Globus pallidus (tissue), 1 donor: ENCODE measurements at places on chromosomes 7 and 10.

- DNase-seq: no peak
These were observed 89.4 kb downstream of the SH3PXD2A start for GRCh38 chr10:103765981-103766380.

GRCh38 chr7:151780631-151781030 lies 96.3 kb downstream of the PRKAG2 start:
- no peak for DNase-seq

DNA sequence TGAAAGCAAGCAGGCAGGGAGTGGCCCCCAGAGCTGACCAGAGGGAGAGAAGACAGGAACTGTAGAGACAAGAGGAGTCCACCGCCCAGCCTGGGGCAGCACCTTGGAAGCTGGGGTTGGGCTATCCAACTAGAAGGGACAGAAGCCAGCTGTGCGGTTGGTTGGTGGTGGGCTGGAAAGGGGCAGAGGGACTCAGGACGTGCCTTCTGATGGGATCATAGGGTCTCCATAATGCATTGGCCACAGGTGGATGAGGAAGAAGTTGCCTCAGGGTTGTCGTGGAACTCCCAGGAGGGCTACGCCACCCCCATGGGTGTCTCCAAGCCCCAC lies 114.0 kb upstream of the RET start:
- no peak for DNase-seq

GRCh38 chr10:117997673-117998072 lies 49.1 kb downstream of the RAB11FIP2 start:
- DNase-seq: no peak

DNA sequence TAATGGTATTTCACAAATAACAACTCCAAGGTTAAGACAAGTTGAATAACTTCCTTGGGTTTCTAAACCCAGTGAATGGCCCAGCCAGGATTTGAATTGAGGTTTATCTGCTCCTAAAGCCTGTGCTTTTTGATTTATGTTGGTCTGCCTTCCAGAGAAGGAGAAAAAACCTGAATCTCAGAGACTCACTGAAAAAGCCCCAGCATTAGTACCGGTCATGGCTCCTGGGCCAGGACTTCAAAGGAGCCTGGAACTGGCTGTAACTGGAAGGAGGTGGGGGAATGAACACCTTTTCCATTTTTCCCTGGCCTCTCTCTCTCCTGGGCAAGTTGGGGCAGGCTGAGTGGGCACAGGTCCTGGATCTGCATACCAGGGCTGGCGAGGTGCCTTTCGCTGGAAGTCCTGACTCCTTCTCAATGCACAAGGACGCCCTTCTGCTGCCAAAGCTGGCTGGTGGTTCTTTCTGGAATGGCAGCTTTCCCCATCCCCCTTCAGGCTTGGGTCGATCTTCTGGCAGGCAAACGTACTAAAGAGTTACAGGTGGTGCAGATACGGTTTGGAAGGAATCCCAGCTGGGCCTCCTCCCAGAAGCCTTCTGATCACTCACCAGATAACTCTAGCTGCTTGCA lies 268.2 kb downstream of the PTEN start:
- no peak for DNase-seq

DNA sequence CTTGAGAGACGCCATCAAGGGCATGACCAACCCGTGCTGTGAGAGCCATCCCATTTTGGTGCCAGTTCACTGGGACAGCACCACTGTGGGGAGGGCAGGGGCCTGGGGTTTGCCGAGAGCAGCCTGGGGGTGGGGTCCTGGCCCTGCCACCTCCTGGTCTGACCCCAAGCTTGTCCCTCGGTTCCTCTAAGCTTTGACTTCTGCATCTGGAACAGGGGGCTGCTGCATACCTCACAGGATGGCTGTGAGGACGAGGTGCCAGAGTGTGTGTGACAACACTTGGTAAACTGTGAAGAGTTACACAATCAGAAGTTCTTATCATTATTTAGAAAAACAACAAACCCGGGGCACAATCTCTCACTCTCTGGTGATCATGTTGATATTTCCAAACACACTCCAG lies 89.9 kb downstream of the CRTAC1 start:
- DNase-seq: no peak

GRCh38 chr7:92563345-92563744 lies 26.8 kb downstream of the FAM133B start:
- no peak for DNase-seq

DNA sequence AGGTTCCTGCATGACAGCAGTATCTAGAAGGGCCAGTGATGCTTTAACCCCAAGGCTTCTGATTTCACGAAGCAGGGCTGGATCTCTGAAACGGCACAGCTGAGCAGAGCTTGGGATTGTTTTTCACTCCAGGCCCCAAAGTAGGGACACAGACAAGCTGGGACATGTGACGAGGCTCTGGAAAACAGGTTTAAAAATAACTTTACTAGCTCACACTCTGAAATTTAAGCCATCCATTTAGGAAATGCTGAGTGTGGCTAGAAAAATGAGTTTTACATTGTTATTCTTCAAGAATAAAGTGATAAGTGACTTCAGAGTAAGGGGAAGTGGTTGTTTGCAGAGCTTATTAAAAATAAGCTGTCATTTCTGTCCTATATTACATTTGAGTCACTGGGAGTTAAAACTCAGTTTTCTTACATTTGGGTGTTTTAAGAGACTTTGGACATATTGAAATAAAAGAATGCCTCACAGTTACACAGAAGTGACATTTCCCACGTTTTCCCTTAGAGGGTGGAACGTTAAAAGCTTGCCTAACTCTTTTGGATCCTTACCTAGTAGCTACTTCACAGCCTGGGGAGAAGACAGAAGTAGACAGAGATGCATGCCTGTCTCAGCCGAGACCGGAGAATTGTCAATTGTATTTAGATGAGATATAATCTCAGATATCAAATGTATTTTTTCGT lies 107.8 kb downstream of the GALNT17 start:
- DNase-seq: no peak

DNA sequence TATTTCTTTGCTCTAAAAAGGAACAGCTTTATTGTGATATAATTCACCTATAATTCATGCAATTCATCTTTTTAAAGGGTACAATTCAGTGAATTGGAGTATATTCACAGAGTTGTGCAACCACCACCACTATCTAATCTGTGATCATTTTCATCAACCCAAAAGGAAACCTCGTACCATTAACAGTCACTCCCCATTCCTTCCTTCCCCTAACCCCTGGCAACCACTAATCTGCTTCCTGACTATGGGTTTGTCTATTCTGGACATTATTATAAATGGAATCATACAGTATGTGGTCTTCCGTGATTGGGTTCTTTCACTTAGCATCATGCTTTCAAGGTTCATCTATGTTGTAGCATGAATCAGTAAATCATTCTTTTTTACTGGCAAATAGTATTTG lies 52.3 kb downstream of the MKI67 start:
- no peak for DNase-seq

DNA sequence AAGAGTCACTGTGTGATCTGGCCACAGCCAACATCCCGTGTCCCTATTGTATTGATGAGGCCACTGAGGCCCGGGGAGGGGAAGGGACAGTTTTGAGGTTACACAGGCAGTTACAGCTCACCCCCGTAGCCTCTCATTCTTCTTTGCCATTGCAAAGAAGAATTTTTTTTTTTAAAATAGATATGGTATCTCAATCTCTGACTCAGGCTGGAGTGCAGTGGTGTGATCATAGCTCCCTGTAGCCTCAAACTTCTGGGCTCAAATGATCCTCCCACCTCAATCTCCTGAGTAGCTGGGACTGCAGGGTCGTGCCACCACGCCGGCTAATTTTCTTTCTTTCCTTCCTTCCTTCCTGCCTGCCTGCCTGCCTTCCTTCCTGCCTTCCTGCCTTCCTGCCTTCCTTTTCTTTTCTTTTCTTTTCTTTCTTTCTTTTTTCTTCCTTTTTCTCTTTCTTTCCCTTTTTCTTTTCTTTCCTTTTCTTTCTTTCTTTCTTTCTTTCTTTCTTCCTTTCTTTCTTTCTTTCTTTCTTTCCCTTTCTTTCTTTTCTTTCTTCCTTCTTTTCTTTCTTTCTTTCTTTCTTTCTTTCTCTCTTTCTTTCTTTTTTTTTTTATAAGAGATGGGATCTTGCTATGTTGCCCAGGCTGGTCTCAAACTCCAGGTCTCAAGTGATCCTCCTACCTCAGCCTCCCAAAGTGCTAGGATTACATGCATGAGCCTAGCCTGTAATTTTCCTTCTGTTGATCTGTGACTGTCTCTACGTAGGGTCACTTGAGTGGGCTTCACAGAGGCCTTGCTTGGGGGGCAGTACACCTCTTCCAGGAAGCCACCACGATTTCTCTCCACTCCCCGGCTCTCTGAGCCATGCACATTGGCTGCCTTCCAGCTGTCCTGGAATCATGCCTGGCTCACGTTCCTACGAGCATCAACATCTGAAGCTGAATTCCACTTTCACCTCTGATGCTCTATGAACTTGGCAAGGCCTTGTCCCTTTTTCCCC lies 31.3 kb downstream of the TMEM270 start:
- DNase-seq: no peak

- no peak for DNase-seq
These were observed 41.6 kb downstream of the SH2D4B start for GRCh38 chr10:80579181-80579763.

- DNase-seq: no peak
These were observed 33.6 kb downstream of the JMJD1C start for GRCh38 chr10:63431962-63432797.

- no peak for DNase-seq
These were observed 126.1 kb upstream of the GRB10 start for GRCh38 chr7:50908628-50909290.

GRCh38 chr10:16866541-16867275 lies 49.5 kb upstream of the RSU1 start:
- no peak for DNase-seq

DNA sequence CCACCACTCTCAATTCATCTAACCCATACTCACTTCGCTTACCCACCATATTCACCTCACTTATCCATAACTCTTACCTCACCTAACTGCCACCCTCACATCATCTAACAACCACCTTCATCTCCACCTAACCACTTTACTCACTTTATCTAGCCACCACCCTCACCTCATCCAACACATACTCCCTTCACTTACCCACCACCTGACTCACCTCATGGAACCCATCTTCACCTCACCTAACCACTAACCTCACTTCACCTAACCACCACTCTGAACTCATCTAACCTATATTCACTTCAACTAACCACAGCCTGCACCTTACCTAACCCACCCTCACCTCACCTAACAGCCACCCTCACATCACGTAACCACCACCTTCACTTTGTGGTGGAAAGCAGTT lies 84.2 kb downstream of the VIPR2 start:
- no peak for DNase-seq

- DNase-seq: no peak
These were observed 43.6 kb upstream of the THSD7A start for GRCh38 chr7:11875635-11876034.

DNA sequence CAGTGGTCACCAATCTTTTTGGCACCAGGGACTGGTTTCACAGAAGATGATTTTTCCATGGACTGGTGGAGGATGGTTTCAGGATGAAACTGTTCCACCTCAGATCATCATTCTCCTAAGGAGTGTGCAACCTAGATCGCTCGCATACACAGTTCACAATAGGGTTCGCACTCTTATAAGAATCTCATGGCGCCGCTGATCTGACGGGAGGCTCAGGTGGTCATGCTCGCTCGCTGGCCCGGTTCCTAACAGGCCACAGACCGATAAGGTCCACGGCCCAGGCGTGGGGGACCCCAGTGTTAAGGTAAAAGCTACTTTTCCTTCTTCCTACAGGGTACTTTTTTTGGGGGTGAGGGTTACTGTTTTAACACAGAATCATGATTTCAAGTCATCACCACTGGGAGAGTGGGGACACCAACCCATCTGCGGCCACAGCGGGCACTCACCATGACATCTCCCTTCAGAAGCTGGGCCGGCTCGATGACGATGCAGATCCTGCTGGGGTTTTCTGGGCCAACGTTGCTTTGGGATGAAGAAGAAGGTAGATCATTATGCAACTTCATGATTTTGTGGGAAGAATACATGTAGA lies 170.5 kb downstream of the TNS3 start:
- DNase-seq: no peak

DNA sequence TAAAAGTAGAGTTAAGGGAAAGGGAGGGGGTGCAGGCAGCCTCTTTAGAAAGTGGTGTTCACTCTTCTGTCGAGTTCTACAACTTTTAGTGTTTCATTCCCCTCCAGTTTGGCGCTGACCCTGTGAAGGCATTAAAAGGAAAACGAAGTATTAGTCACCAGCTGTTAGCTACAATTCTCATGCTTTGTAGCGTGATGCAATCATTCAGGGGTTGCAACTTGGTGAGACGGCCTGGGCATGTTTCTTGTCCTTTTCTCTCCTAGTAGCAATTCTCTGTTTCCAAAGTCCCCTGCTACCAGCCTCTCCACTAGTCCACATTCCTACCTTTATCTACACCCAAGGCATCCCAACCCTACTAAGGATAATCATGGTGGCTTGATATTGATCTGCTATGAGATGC lies 33.7 kb upstream of the DGKI start:
- no peak for DNase-seq

DNA sequence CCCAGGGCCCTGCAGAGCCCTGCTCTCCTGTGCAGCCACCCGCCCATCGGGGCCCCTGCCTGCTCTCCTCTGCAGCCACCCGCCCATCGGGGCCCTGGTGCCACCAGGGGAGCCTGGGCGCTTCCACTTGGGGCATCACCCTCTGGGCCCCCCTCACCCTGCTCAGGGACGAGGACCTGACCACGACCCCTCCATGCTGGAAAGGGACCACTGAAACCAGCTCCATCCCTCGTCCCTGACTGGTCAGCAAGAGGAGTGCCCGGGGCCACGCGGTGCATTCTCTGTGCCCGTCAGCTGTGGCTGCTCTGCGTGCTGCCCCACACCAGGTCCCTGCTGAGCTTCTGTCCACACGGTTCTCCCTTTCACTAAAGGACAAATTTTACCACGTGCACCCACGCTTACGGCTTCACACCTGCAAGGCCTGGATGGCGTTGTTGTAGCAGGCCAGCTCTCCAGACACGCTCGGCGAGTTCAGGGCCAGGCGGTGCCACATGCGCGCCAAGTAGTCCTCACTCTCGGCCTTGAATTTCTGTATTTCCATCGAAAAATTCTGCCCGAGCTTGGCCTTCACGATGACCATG lies 57.6 kb downstream of the CFAP46 start:
- DNase-seq: no peak

DNA sequence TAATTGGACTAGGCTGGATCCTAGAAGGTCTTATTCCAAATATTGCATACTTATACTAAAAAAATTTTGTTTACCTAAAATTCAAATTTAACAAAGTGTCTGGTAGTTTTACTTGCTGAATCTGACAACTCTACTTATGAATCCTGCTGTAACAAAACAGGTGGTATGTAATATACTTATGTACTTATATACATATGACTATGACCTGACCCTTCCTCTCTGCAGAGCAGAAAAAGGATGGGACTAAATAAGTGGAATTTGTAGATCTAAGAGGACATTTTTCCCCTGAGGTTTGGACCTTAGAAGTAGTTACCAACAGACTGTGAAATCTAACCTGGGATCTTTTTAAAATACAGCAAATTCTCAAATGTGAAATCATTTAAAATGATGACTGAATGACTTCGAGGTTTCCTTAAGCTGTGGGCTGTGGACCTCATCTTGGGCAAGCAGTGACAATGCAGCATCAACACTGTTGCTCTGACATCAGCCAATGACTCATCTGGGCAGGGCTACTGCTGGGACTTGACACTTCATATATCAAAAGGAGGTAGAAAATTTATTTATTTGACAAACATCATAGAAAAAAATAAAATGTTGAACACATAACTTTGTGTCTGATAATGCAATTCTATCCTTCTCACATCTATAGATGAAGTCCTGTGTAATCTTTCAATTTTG lies 73.6 kb downstream of the RELN start:
- no peak for DNase-seq
